HAP-1 (cell line): ENCODE measurements at places on chromosomes 6 and 20.

- DNase-seq = no peak
Measured at GRCh38 chr6:159077123-159077522, 32.3 kb upstream of the TAGAP start.

GRCh38 chr20:53338716-53339115 lies 254.9 kb downstream of the ZNF217 start:
- no peak for DNase-seq

- no peak for DNase-seq
Measured at GRCh38 chr6:122808121-122808885, 19.2 kb downstream of the SMPDL3A start.

- peak; percentile 64 for DNase-seq
Measured at GRCh38 chr6:138555421-138555988, 56.2 kb upstream of the NHSL1 start.

DNA sequence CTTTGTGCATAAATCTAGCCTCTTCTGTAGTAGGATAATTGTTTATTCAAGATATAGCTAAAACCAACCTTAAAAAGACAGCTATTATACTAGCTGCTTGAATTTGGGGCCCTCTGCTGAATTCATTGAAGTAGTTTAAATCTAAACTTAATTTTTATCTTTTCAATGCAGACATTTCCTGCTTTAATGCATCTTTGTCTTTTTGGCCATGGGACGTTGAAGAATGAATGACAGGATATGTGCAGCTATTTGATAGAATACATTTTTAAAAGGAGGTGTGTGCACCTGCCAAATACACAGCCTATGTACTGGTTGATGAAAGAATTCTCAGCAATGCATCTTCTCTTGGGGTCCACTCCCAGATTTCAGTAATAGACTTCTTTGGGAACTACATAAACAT lies 524.9 kb downstream of the PHF3 start:
- no peak for DNase-seq

DNA sequence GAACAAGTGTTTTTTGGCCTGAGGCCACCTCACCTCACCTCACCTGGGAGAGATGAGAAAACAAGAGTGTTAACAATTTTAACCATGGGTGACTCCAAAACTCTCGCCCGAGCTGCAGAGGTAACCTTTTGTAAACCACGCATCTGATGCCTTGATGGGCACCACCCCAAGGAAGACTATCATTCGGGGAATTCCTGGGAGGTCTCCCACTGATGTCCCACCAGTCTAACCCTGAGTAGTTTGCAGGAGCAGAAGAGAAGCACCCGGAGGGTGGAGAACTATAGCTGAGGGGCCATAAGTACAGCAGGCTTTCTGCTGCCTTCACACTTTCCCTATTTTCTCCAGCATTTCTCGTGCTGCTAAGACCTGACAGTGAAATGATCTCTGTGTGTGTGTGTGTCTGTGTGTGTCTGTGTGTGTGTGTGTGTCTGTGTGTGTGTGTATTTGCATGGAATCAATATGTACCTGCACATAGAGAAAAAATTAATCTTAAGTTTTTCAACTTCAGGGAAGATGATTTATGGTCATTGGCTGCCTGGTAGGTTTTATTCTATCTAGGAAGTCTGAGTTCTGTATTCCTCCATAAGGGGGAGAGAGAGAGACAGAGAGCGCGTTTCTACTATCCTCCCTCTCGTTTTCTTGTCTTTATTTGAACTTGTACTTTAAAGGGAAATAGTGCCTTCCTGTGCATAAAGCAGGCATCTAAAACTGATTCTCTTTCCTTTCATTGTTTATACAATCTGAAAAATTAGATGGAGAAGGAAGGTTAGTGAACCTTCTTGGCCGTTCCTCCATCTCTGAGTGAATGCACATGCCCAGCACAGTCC lies 75.8 kb downstream of the CAP2 start:
- DNase-seq = no peak

- no peak for DNase-seq
Measured at GRCh38 chr20:64051561-64052325, 2.3 kb upstream of the SOX18 start.

- DNase-seq = no peak
Measured at GRCh38 chr6:2938632-2939083, 32.7 kb downstream of the SERPINB6 start.

- DNase-seq = no peak
Measured at GRCh38 chr20:58167759-58168158, 60.7 kb downstream of the ANKRD60 start.

GRCh38 chr6:43231053-43231452 lies 1.8 kb upstream of the DNPH1 start:
- DNase-seq = no peak

GRCh38 chr6:147214248-147215227 lies 10.3 kb downstream of the STXBP5 start:
- DNase-seq = no peak

GRCh38 chr6:41625442-41625841 lies 12.8 kb upstream of the MDFI start:
- DNase-seq = no peak

DNA sequence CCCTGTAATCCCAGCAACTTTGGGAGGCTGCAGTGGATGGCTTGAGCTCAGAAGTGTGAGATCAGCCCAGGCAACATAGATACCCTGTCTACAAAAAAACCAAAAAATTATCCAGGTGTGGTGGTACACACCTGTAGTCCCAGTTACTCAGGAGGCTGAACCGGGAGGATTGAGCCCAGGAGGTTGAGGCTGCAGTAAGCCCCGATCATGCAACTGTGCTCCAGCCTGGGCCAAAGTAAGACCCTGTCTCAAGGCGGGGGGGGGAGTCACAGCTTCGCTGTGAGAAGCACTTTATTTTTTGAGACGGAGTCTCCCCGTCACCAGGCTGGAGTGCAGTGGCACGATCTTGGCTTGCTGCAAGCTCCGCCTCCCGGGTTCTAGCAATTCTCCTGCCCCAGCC lies 54.2 kb downstream of the EZR start:
- no peak for DNase-seq

DNA sequence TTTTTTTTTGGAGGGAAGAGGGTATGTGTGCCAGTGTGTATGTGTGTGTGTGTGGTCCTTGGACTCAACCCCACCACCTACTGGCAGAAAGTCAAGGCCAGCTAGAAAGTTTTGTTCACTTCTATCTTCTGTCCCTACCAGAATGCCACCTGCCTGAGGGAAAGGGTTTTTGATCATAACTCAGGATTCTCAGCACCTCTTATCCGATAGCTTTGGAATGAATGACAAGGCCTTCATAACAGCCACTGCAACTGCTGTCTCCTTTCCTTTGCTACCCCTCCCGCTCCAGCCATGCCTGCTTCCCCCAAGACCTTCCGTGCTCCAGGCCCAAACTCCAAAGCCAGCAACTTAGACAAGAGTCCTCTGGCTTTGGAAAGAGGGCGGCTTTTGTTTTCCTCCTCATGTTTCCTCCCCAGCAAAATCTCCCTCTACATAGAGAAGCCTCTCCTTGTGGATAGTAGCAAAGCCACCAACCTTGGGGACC lies 18.7 kb downstream of the BTN3A1 start:
- peak; percentile 16 for DNase-seq

- no peak for DNase-seq
Measured at GRCh38 chr6:134398453-134398852, 80.5 kb upstream of the SGK1 start.

GRCh38 chr20:51928931-51929330 lies 126.6 kb upstream of the SALL4 start:
- no peak for DNase-seq
